ENCODE measurements at places on chromosomes 5 and 9.

GRCh38 chr5:175920231-175920811 is 47.8 kb downstream of the THOC3 start:
- no peak for DNase-seq

- no peak for DNase-seq
Measured at GRCh38 chr5:93532370-93532769, 48.6 kb downstream of the NR2F1-AS1 start.

- DNase-seq, result no peak
Measured at GRCh38 chr9:22129133-22129532, 120.0 kb upstream of the CDKN2B start.

DNA sequence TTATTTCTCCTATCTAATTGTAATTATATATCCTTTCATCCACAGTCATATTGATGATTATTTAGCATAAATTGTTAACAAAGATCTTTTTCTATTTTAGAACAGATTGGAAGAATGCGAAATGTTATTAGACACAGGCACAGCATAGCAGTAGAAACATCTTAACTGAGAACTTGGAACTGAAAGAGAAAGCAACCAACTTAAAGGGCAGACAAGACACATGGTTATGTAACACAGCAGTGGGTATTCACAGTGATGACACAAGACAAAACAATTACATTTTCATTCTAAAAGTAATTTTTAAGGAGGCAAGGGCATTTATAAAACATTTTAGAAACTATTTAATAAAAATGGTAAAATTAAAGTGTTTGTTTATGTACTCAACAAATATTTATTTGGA is 57.7 kb upstream of the MEF2C start:
- no peak for DNase-seq

DNA sequence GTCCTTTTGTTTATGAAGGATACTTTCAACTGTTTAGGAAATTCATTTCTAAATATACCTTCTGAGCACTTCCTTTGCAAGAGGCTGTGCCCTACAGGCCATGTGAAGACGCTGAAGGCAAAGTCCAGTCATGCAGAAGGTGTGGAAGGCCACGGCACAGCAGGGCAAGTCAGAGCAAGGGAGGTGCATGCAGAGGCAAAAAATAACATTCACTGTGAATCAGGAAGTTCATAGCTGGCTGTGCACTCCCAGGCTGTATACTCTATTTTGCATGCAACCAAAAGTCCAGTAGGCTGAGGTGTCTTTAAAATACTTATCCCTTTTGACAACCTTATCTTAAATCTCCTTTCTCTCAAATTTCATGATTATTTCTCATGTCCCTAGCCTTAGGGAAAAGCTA is 50.3 kb downstream of the GNAQ start:
- no peak for DNase-seq

DNA sequence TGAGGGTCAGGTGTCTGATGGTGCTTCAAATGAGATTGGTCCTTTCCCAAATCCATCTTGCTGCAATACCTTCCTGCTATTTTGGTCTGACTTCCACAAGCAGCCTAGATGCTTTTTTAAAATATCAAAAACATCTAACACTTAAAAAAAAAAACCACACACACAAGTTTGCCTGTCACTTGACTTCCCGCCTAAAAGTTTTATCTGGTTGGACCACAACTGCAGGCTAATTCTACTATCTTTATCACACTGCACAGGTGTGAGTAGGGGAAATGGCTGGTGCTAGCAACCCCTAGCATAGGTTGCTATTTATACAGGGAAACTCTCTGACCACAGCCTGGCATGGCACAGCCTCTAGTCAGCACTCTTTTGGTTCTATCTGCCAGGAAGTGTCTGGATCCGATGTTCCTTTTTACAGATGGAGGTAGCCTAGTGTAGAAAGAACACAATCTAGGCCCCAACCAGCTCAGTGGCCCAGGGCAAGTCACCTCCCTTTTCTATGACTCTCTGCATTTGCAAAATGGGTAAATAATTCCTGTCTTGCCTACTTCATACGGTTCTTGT is at the start of gene HEMGN:
HEMGN (minus strand) TSS at position 92 of the 564 bp plus-strand sequence; CDS start at position 56, 36 bp downstream.
- peak; percentile 76 for DNase-seq

- DNase-seq, result no peak
Measured at GRCh38 chr5:72525816-72526215, 18.6 kb upstream of the ZNF366 start.

DNA sequence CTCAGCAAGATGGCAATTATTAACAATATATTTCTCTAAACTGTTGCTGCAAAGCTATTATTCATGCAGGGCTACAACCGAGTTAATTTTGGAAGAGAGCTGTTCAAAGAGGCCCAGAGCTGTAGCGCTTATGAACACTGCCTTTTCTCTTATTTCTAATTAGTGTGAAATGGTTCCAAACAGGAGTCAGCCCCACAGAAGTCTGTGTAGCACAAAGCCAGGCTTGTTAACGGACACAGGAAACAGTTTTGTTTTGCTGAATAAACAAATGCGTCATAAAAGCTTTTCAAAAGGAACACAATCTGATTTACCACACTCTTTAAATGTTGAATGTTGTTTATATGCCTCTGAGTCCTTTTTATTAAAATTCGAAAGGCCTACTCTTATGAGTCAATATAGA is 396.5 kb downstream of the ANXA1 start:
- DNase-seq, result no peak

- no peak for DNase-seq
Measured at GRCh38 chr9:259405-260404, 45.0 kb downstream of the DOCK8 start.

GRCh38 chr5:35114698-35115097 is 66.9 kb upstream of the AGXT2 start:
- DNase-seq, result no peak

GRCh38 chr9:71629578-71630215 is 138.6 kb downstream of the CEMIP2 start:
- no peak for DNase-seq

GRCh38 chr5:119302916-119303897 is 52.6 kb upstream of the TNFAIP8 start:
- peak; percentile 37 for DNase-seq

- no peak for DNase-seq
Measured at GRCh38 chr5:122462486-122462885, 150.4 kb downstream of the SNCAIP start.

DNA sequence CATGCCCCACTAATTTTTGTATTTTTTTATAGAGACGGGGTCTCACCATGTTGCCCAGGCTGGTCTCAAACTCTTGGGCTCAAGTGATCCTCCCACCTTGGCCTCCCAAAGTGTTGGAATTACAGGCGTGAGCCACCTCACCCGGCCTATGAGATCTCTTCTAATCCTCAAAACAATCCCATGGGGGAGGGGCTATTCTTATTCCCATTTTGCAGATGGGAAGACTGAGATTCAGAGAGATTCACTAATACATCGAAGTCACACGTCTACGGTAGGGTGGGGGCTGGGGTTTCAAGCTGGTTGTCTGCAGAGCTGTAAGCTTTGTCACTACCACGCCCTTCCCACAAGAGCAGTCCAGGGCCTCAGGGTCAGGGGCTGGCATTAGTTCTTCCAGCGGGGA is 14.0 kb upstream of the NTNG2 start:
- no peak for DNase-seq

- no peak for DNase-seq
Measured at GRCh38 chr9:95649801-95650213, 133.0 kb upstream of the PTCH1 start.

DNA sequence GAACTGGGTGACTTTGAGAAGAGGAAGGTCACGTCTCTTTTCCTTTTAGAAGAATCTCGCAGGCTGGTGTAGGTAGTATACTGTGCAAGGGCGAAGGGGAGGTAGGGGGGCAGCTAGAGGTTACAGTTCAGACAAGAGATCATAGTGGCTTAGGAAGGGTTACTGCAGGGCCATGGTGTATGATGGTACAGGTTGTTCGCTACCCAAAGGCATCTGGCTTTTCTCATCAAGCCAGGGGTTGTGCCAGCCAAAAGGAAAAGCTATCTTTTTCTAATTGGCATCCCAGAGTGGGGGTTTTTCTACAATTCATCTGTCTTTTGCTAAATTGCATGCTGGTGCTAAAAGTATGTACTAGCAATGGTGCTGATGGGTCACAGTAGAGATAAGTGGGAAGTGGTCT is 22.8 kb downstream of the MAMDC2 start:
- no peak for DNase-seq

- DNase-seq, result no peak
Measured at GRCh38 chr5:154166901-154167791, 23.4 kb upstream of the GALNT10 start.

DNA sequence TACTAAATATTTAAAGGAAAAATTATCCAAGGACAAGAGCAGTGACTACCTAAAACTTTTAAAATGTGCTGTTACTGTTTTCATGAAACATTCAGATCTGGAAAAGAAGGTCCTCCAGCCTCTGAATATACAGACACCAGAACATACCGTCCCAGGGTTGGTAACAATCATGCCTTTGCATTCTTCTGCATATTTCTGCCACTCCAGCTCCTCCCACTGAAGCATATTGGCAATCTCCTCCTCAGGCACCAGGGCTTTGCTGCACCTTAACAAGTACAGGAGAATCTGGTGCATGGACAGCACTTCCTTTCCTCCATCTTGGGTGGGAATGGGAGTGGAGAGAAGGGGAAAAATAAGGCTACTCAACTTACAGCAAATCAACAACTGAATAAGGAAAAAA is 60.0 kb downstream of the DROSHA start:
- no peak for DNase-seq

GRCh38 chr5:10543585-10544040 is 20.3 kb upstream of the ANKRD33B start:
- DNase-seq, result no peak

- DNase-seq, result no peak
Measured at GRCh38 chr9:130192382-130192999, 20.3 kb downstream of the NCS1 start.

GRCh38 chr9:110255034-110255462 is 1.3 kb downstream of the TXN start:
- DNase-seq, result peak; percentile 6

GRCh38 chr5:121246971-121247370 is 604.7 kb upstream of the FTMT start:
- DNase-seq, result no peak

GRCh38 chr9:87556821-87557220 is 59.2 kb downstream of the DAPK1 start:
- DNase-seq, result no peak

DNA sequence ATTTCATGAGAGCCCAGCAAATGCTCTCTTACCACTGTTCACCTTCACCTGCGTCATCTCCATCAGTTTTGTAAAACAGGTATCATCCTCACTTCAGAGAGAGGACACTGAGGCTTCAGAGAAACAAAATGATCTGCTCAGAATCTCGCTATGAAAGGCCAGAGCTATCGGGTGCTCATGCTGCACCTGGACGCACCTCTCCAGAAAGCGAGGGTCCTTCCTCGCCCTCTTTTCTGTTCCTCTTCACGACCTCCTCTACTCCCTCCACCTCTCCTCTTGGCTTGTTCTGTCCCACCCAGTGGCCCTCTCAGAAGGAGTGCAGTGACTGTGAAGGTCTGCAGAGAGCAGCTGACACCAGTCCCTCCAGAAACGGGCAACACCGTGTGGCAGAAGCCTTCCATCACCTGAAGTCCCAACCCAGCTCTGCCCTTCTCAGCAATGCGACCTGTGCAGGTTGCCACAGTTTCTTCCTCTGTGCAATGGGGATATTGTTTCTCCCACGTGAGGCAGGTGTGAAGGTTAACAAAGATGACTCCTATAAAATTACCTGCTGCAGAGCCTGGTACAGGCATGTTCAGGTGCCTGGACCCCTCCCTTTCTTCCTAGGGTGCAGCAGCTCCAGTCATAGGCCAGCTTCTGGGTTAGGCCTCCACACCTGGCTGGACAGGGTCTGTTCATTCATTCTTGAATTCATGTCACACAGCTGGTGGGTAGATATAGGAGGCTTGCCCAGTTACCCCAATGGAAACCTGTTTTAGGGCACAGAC is 45.3 kb upstream of the ANGPTL2 start:
- no peak for DNase-seq

DNA sequence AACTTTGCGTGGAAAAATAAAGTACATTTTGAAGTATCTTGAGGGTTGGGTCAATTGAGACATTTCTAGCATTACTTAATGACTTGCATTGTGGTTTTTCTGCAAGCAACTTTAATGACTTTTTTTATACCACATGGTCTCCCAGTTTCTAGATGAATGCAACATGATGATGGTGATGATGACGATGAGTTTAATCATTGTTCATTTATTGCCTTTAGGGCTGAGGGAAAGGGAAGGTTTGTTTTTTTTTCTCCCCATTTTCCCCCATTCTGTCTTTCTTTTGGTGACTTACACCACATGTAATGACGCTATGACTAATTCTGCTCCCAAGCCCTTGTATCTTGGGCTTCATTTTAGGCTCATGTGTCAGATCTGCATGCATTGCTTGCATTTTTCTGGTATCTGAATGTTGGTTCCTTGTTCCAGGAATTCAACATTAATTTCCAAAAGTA is 57.7 kb upstream of the NXNL2 start:
- no peak for DNase-seq

GRCh38 chr5:16727755-16728325 is 111.0 kb upstream of the RETREG1 start:
- DNase-seq, result no peak

GRCh38 chr9:73806876-73807275 is 655.2 kb downstream of the ANXA1 start:
- DNase-seq, result no peak

GRCh38 chr5:137393196-137393993 is 105.7 kb downstream of the SPOCK1 start:
- DNase-seq, result no peak

- DNase-seq, result no peak
Measured at GRCh38 chr5:670396-671270, 22.5 kb downstream of the TPPP start.

GRCh38 chr5:132979976-132980375 is 16.5 kb upstream of the AFF4 start:
- no peak for DNase-seq

- peak; percentile 71 for DNase-seq
Measured at GRCh38 chr9:97889941-97890887, 32.1 kb downstream of the TRMO start.

- DNase-seq, result peak; percentile 11
Measured at GRCh38 chr9:68974431-68974830, 39.5 kb downstream of the PRKACG start.

DNA sequence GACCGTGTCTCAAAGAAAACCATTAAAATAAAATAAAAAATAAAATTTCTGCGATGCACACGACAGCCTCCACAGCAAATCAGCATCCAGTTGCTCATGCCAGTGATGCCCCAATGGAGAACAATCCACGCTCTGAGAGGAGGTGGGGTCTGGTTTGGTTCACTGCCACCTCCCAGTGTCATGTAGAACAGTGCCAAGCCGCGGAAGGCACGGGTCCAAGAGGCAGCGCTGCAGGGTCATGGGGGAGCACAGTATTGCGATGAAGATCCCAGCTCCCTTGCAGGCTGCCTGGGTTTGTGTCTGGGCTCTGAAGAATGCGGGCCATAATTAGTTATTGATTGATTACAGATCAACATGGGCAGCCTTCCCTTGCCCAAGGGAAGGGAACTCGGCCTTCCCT is 6.1 kb upstream of the CACFD1 start:
- no peak for DNase-seq

- DNase-seq, result no peak
Measured at GRCh38 chr5:119347991-119348390, 7.8 kb upstream of the TNFAIP8 start.

GRCh38 chr9:8694983-8695588 is 895.5 kb upstream of the DMAC1 start:
- no peak for DNase-seq
